ENCODE measurements at places on chromosomes 1 and 21. TPM values are rescaled to one million over a fixed set of nuclear protein-coding genes. Genes with fewer than 3 reads are reported as not detected.

DNA sequence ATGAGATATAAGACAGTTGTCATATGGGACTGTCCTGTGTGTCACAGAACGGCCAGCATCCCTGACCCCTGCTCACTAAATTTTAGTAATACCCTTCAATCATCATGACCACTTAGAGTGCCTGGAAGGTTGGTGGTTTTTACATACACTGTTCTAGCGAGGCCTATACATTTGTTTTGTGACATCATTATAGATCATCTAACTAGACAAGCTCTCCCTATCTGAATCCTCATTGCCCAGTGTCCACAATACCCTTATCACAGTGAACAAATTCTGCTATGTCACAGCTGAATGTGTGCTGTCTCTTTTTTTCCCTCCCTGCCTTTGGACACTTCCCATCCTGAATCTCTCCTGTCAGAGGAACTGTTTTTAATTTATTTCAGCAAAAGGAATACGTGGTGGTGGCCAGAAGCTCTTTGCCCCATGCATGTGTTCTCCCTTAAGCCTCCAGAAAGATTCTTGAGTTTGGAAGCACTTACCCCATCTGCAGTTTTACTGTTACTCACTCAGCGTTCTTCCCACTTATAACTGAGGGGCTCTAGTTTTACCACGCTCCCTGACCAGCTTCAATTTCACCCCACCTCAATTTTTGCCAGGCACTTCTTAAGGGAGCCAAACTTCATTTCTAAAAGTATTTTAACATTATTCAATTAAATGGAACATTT is 70.3 kb downstream of the OLFML2B start:
- H3K4me1 ChIP-seq = peaks cover 77% of the 10 kb centered on the region
- no peak overlapping the region for H3K4me3 ChIP-seq

GRCh38 chr1:197633447-197634078 is 141.7 kb downstream of the DENND1B start:
- no peaks in the 10 kb centered on the region for H3K4me1 ChIP-seq
- no peaks in the 10 kb centered on the region for H3K27me3 ChIP-seq
- no peak overlapping the region for H3K27ac ChIP-seq
- DNase-seq = no peak

GRCh38 chr1:154348429-154349076 is 23.2 kb downstream of the ATP8B2 start:
- no peak overlapping the region for H3K27ac ChIP-seq
- H3K27me3 ChIP-seq = no peaks in the 10 kb centered on the region
- peaks cover 19% of the 10 kb centered on the region for H3K4me1 ChIP-seq
- H3K4me3 ChIP-seq = no peak overlapping the region
- DNase-seq = no peak

DNA sequence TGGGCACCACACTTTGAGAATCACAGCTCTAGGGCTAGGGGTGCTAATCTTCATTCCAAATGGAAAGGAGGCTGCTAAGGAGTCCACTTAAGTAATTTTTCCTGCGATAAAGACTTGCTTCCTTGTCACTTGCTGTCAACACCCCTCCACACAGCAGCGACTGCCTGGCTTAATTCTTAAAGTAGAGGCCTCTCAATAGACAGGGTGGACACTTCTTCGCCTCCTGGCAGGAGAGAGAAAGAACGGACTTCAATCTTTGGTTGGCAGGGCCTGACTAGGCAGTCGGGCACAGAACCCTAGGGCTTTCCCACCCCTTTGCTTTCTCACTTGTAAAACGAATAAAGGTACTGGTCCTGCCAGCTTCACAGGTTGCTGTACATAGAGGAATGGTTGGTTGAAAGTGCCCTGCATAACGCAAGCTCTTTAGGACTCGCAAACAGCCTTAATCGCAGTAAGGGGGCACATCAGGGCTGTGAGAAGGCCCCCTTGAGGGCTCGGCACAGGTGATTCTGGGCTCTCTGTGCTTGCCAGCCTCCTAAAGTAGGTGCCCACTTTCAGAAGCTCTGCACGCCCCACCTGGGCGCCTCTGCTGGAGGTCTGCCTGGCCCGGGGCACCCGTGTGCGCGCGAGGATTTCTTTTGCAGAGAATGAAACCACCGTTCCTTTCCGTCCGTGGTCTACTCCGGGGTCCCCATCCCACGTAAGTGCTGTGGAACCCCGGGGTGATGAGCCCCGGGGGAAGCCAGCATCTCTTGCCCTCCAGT is 47.6 kb upstream of the CD34 start:
- H3K4me1 ChIP-seq = peaks cover 10% of the 10 kb centered on the region
- H3K27ac ChIP-seq = no peak overlapping the region
- no peak for DNase-seq
- peak overlapping the region; percentile 62 for H3K4me3 ChIP-seq

DNA sequence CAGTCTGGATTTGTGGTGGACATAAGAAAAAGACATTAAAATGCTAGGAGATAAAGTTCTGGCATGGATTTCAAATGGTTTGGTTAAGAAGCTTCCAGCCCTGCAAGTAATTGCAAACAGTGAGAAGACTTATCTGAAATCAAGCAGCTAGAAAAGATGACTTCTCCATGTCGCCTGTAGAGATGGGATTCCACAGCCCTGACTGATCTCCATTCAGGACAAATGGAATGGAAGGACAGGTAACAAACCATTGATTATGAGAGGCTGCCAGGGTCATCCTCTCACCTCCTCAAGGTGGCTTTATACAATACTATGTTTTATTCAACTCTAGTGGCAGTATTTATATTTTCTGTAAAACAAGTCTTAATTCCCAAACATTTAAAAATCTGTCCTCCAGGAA is 237.9 kb downstream of the HLX start:
- H3K4me3 ChIP-seq = no peak overlapping the region
- H3K27me3 ChIP-seq = no peaks in the 10 kb centered on the region

- no peak for DNase-seq
- H3K27ac ChIP-seq = no peak overlapping the region
- H3K4me1 ChIP-seq = no peaks in the 10 kb centered on the region
- H3K36me3 ChIP-seq = no peaks in the 10 kb centered on the region
- peaks cover 10% of the 10 kb centered on the region for H3K27me3 ChIP-seq
Measured at GRCh38 chr1:37134599-37134998, 100.3 kb upstream of the GRIK3 start.

DNA sequence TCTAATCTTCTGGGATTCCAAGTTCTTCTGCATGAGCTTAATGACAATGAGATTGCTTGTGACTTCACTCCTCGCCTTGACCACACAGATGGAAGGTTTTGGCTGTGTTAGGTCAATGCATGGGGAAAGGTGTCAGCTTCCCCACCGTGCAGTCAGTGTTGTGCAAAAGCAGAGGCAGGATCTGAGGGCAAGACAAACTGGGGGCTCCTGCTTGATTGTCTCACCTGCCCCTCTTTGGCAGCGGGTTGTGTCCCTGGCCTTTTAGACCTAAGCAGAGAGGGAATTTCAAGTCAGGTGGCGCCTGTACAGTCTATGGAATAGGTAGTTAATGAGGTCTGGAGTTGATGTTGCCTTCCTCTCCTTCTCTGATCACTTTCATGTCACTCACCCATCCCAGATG is 150.1 kb downstream of the CNIH3 start:
- peaks cover 10% of the 10 kb centered on the region for H3K4me1 ChIP-seq
- H3K4me3 ChIP-seq = no peak overlapping the region
- no peak for DNase-seq
- H3K27me3 ChIP-seq = peaks cover 25% of the 10 kb centered on the region
- H3K36me3 ChIP-seq = no peaks in the 10 kb centered on the region

- no peak overlapping the region for H3K4me3 ChIP-seq
- H3K27me3 ChIP-seq = no peaks in the 10 kb centered on the region
- no peaks in the 10 kb centered on the region for H3K36me3 ChIP-seq
- H3K4me1 ChIP-seq = peaks cover 16% of the 10 kb centered on the region
- DNase-seq = no peak
- no peak overlapping the region for H3K27ac ChIP-seq
Measured at GRCh38 chr1:232357416-232357815, 272.5 kb downstream of the SIPA1L2 start.

- no peaks in the 10 kb centered on the region for H3K36me3 ChIP-seq
- DNase-seq = no peak
- no peak overlapping the region for H3K27ac ChIP-seq
- H3K4me3 ChIP-seq = no peak overlapping the region
- no peaks in the 10 kb centered on the region for H3K27me3 ChIP-seq
- H3K4me1 ChIP-seq = no peaks in the 10 kb centered on the region
Measured at GRCh38 chr1:2481885-2482284, 5.8 kb downstream of the PLCH2 start.

DNA sequence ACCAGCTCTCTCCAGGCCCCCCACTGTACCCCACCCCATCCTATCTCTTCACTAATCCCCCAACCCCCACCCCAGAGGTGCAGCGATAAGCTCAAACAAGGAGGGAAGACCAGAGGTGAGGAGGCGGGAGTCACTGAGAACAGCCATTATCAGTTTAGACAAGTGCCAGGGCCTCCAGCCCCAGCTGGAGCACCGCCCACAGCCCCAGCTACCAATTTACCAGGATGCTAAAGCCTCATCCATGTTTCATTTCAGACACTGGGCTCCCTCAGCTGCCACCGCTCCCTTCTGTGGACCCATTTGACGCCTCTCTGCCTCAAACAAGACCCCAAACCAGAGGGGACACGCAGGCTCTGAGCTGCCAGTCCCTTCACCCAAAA is 80.6 kb downstream of the DISP3 start:
- no peak overlapping the region for H3K4me3 ChIP-seq
- no peaks in the 10 kb centered on the region for H3K36me3 ChIP-seq
- H3K4me1 ChIP-seq = peaks cover 9% of the 10 kb centered on the region
- H3K27me3 ChIP-seq = peaks cover 65% of the 10 kb centered on the region
- DNase-seq = no peak

GRCh38 chr1:73511038-73511437 is 686.9 kb downstream of the LRRIQ3 start:
- no peaks in the 10 kb centered on the region for H3K27me3 ChIP-seq
- H3K27ac ChIP-seq = no peak overlapping the region
- no peaks in the 10 kb centered on the region for H3K4me1 ChIP-seq
- H3K36me3 ChIP-seq = no peaks in the 10 kb centered on the region
- no peak for DNase-seq
- no peak overlapping the region for H3K4me3 ChIP-seq

- no peak for DNase-seq
- no peaks in the 10 kb centered on the region for H3K36me3 ChIP-seq
- H3K27ac ChIP-seq = peak overlapping the region; percentile 86
- peaks cover 79% of the 10 kb centered on the region for H3K27me3 ChIP-seq
Measured at GRCh38 chr1:213988507-213989001, 781 bp downstream of the PROX1 start.

DNA sequence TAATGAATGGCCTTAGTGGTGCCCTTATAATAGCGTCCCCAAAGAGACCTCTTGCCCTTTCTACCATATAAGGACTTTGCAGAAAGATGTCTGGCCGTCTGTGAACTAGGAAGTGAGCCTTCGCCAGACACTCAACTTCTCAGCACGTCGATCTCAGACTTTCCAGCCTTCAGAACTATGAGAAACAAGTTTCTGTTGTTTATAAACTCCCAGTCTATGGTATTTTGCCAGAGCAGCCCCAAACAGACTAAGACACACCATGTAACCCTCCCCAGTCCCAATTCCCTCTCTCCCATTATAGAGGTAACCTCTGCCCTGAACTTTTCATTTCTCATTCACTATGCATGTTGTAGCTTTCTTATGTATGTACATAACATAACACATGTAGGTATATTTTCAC is 55.7 kb downstream of the NID1 start:
- H3K36me3 ChIP-seq = peaks cover 12% of the 10 kb centered on the region
- H3K27me3 ChIP-seq = no peaks in the 10 kb centered on the region
- H3K27ac ChIP-seq = no peak overlapping the region

- H3K4me1 ChIP-seq = peaks cover 31% of the 10 kb centered on the region
- peaks cover 8% of the 10 kb centered on the region for H3K36me3 ChIP-seq
- H3K27me3 ChIP-seq = no peaks in the 10 kb centered on the region
- H3K4me3 ChIP-seq = peak overlapping the region; percentile 90
Measured at GRCh38 chr1:92299477-92300150, 755 bp downstream of the RPAP2 start.

DNA sequence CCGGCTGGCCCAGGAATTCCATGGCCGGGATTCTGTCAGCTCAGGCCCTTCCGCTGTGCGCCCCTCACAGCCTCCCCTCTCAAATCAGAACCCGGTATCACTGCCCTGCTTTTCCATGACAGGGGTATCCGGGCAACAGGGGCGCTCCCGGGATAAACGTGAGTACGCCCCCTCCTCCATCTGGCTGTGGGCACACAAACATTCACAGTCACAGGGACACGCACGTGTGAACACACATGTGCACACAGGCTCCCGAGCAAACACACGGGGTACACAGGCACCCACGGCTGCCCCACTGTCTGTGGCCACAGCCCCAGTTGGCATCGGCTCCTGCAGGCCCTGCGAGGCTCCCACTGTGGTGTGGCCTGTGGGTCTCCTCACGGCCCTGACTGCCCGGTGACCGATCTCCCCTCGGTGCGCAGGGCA is 16.7 kb downstream of the COL6A1 start:
- no peak overlapping the region for H3K27ac ChIP-seq
- H3K27me3 ChIP-seq = no peaks in the 10 kb centered on the region
- peaks cover 4% of the 10 kb centered on the region for H3K4me1 ChIP-seq
- peak; percentile 66 for DNase-seq
- H3K36me3 ChIP-seq = peaks cover 14% of the 10 kb centered on the region

GRCh38 chr1:64474133-64474532 is 4.2 kb downstream of the CACHD1 start:
- no peaks in the 10 kb centered on the region for H3K27me3 ChIP-seq
- H3K4me3 ChIP-seq = no peak overlapping the region
- H3K4me1 ChIP-seq = peaks cover 70% of the 10 kb centered on the region
- H3K36me3 ChIP-seq = no peaks in the 10 kb centered on the region
- H3K27ac ChIP-seq = peak overlapping the region; percentile 53

DNA sequence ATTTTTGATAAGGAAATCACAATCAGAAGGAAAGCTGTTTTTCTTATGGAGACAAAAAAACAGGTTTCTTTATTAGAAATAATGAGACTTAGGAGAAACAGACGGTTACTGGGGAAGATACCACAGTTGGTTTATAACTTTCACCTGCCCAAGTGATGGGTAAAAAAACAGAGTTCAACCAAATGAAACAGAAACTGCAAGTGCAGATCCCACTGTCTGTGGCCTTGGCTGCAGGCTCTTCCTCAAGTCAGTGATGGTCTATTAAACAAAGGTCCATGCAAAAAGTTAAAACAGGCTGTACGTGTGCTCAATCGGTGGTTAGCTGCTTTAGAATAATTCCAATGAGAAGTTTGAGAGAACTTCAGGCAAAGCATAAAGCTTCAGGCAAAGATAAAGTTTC is 112.1 kb upstream of the NEGR1 start:
- DNase-seq = no peak
- H3K27me3 ChIP-seq = peaks cover 3% of the 10 kb centered on the region
- H3K4me3 ChIP-seq = no peak overlapping the region

Gene DIO1
- not detected for total RNA-seq

Gene FCER1G
- not detected for total RNA-seq

Gene TMEM54
- 23.7 TPM for total RNA-seq

Gene DAP3
- total RNA-seq = 64.8 TPM

Gene OR4F29
- not detected for total RNA-seq

Gene NMNAT2
- 3.0 TPM for total RNA-seq

Gene DNAH14
- 16.0 TPM for total RNA-seq

Gene LCE5A
- not detected for total RNA-seq

Gene KCNE2
- not detected for total RNA-seq

Gene CTTNBP2NL
- 52.2 TPM for total RNA-seq

Gene SAMSN1
- not detected for total RNA-seq

Gene FCGR3B
- not detected for total RNA-seq

Gene TTLL7
- total RNA-seq = 18.3 TPM
